HFFc6 (cell line): ENCODE measurements at places on chromosomes 4 and X.

DNA sequence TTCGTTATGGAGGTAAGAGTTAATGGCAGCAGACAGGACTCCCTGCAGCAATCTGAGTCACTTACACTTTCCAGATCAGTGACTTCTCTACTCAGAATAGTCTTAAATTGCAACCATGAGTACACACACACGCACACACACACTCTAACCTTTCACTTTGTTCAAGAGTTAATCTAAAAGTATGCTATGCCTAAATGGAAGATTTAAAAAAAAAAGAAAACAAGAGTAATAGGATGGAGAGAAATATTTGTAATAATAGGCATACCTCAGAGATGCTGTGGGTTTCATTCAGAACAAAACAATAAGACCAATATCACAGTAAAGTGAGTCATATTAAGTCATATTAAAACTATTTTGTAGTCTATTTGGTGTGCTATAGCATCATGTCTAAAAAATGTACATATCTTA, 969.1 kb upstream of the PCDH10 start:
- peak; percentile 84 for DNase-seq

DNA sequence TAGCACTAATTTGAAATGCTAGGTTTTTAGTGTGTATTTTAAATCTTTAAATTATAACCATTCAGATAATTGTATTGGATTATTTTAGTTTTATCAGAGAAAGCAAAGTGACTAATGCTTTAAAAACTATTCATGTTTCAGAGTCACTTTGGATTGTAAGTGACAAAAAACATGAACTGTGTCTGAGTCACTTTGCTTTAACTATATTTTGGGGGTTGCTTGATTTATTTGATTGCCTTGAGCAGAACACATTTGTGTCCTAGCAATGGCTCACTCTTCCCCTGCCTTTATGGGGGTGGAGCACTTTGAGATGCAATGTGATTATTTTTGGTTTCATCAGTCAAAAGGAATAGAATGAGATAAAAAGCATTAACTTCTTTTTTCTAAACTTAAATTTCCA, 188.4 kb upstream of the ARX start:
- no peak for DNase-seq

- no peak for DNase-seq
Measured at GRCh38 chr4:41799126-41799525, 50.6 kb upstream of the PHOX2B start.

DNA sequence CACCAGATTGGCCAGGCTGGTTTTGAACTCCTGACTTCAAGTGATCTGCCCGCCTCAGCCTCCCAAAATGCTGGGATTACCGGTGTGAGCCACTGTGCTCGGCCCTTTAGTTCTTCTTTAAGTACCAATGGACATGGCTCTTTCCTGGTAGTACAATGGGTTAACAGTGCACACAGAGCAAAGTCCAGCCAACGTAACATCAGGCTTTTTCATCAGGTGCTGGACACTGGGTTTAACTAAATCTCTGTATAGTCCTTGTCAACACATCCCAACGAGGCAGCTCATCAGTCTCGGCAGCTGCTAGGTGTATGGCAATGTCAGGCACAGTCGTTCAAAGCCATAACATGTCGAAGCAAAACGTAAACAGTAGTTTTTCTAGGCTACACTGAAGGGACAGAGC, 93.8 kb downstream of the HDAC8 start:
- no peak for DNase-seq

DNA sequence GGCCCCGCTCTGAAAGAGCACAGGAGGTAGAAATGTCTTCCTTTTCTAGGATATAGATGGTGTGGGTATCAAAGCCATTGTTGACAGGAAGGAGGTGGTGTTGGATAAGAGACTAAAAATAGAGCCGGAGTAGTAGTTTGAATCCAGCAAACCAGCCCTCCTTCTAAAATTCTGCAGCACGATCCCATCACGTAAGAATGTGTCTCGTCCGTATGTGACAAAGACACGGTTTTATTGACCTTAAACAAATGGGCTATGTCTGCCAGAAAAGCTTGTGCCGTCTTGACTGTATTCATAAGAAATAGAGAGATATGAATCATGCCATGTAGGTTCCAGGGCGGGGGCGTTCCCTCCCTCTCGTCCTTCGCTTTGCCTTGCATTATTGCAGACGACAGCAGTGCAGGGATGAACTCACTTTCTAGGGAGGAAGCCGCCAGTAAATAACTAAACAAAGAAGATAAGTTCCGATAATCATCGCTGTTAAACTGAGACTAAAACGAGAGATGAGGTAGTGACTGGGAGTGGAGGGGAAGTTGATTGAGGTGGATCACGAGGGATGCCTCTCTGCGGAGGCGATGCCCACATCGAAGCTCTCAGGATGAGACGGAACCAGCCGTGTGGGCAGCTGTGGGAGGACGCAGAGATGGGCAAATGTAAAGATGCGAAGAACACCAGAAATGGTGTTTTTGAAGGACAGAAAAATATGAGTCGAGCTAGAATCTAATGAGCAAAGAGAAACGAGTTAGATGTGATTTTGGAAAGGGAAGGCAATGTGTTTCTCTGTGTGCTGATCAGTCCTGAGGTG, 3.4 kb downstream of the TENM3 start:
- no peak for DNase-seq

DNA sequence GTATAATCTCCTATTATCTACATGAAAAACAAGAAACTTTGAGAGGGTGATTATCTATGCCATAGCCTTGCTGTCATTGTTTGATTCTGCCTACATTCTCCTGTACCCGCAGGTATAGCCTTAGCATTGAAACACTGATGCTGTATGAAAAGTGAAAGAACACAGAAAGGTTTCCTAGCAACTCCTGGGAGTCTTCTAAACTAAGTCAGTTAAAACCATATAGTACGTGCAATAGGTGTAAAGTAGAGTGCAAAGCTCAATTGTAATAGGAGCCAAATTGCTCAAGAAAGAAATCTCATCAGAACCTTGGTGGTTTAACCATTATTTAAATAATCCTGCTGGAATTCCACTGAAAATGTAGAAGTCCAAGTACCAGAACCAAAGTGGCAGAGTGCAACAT, 489.7 kb downstream of the PCDH10 start:
- DNase-seq = no peak
